ENCODE measurements at places on chromosomes 12 and 14.

DNA sequence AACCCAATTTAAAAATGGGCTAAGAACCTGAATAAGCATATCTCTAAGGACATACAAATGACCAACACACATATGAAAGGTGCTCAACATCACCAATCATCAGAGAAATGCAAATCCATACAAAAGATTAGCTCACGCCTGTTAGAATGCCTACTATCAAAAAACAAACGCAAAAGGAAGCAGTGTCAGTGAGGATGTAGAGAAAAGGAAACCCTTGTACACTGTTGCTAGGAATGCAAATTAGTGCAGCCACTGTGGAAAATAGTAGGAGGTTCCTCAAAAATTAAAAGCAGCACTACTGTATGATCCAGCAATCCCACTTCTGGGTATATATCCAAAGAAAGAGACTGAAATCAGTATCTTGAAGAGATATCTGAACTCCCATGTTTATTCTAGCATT, 133.0 kb downstream of the CPNE8 start:
- no peak for DNase-seq

- DNase-seq: peak; percentile 59
These were observed 45.5 kb upstream of the FAR2 start for GRCh38 chr12:29103539-29103974.

GRCh38 chr14:93665169-93665568, 123.1 kb downstream of the PRIMA1 start:
- DNase-seq: no peak

DNA sequence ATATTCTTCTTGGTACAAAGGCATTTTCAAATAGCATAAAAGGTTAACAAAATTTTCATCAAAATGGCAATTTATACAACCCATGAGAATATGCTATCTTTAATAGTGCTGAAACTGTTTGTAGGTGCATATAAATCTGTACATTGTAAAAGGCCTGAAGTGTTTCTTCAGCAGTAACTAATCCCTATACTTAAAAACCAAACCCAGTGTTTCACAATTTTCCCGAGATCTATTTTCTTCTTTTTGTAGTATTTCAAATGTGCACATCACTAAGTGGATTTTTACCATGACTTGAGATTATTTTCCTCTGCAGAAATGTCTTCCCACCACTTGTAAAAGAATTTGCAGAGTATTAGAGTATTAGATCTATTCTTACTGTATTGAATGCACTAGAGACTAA, 76.5 kb downstream of the FERMT2 start:
- DNase-seq: no peak

DNA sequence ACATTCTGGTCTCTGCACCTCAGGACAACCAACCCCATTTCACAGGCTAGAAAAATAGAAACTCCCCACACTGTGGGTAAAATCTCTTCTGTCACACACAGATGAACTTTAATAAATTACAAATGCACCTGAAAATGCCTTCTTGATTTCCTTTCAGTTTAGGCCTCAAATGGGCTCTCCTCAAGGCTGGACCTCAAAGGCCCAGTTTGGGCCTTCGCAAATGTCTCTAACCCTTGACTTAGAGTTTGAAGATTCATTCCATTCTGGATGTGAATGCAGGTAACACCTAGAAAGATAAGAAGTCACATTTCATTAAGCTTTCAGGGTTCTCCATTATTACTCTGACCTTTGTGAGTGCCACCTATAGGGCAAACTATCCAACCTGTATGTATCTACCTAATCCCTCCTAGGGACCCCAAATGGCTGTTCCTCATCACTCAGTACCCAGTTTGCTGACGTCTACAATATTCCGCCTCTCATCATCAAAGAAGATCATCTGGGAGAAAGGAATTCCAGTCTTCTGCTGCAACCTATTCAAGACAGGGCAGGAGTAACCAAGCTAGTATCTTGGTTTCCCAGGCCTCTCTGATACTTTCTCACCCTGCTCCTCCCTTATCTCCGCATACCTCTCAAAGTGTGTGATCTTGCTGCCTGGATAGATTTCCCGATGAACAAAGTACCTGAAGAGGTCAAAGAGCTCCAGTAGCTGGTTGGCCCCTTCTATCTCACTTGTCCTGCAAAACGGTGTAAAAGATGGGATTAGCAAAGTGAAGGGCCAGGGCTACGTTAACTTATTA, 776 bp upstream of the CHMP4A start:
- no peak for DNase-seq

DNA sequence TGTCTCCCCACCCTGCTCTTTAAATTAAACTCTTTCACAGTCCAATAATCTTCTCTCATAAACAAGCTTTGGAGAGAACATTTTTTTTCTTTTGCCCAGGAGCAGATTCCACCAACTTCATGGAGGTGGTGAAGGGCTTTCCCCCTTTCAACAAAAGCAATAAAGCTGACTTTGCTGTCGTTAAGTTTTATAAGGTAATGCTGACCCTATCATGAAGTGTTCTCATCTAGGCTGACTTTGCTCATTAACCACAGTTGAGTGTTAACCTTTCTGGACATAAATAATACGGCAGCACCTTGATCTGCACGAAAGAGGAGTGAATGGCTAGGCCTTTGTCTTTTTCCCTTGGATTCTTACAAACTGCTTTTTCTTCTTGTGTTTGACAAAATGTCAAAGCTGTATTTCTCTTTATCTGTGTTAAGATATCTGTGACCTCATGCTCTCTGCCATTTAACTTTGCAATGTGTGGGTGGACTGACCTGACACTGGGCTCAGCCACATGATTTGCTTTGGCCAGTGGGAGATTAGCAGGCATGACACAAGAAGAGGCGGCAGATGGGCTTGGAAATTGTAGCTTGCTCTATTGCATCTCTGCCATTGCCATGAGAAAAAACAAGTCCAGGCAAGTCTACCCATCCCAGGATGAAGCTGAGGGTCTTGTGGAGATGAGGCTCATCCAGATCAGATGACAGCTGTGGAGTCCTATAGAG, 470.9 kb upstream of the CCDC196 start:
- no peak for DNase-seq

DNA sequence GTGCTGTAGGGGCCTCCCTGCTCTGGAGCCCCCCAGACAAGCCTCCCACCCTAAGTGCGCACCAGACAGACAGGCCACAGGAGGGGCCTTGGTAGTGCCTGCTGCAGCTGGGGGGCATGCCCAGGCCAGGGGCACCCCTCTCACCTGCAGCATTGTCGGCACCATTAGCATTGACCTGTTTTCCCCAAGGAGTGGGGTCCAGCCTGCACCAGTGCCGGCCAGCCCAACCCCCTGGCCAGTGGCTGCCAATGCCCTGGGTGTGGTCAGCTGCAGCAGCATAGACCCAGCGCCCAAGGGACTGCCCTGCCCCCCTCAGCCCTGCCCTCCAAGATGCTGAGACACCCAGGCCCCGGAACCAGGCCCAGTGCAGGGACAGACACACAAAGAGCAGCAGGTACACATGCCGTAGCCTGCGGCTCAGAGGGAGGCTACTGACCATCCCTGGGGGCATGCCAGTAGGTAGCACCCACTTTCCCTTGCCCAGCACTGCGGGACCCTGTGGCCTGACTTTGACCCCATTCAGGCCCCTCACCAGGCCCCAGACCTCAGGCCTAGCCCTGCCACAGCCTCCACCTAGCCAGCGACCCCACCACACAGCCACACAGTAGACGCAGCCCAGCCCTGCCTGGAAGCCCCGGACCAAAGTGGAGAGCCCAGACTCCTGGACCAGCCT, 1.0 kb downstream of the AHNAK2 start:
- DNase-seq: no peak

DNA sequence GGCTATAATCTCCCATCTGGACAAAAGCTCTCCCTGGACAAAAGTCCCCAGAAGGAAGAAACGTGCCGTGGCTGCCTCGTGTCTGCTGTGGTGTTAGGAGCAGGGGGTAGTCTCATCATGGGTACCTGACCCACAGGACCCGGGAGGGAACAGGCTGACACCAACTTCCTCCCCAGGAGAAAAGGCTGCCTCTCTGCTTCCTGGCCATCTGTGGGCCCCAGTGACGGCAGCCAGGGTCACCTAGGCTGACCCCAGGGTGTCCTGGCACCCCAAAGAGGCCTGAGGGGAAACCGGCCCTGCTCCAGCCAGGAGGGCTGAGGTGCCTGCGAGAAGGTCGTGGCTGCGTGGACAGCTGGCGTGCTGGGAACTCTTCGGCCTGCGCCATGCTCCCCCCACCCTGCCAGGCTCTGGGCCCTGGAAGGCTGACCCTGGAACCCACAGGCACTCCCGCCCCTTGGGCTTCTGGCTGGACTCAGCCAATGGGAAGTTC, 133.9 kb downstream of the RFLNA start:
- no peak for DNase-seq

DNA sequence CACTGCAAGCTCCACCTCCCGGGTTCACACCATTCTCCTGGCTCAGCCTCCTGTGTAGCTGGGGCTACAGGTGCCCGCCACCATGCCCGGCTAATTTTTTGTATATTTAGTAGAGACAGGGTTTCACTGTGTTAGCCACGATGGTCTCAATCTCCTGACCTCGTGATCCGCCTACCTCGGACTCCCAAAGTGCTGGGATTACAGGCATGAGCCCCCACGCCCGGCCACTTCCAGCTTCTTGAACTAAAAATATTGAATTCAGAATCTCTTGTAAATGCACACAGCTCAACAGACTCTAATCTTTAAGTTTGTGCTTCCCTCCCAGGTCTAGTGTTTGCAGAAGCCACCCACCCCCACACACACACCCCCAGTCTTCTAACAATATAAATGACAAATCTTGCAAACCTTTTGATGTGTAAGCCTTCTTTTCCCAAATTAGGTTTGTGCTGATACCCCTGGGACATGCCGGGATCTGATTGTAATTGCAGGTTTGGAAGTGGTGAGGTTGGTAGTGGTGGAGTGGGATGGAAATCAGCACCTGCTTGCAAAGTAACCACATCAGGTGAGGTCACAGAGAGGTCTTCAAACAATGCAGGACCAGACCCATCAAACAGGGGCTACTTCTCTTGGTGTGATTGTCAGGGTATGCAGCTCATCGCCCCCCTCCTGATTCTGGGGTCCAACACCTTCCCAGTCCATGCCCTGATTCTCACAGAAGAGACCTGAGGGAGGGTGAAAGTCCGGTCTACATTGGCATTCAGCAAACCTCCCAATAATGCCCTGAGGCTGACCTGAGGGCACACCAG, 51.4 kb upstream of the GPR132 start:
- DNase-seq: no peak

GRCh38 chr14:105419195-105420091, at the start of gene MTA1:
TSS of gene MTA1 (plus strand) at chr14:105419827. CDS start at chr14:105420036, 209 bp downstream.
- DNase-seq: peak; percentile 26

- DNase-seq: no peak
These were observed 370.2 kb upstream of the E2F7 start for GRCh38 chr12:77435446-77436091.

GRCh38 chr14:103520657-103521437, 1.8 kb downstream of the CKB start:
- DNase-seq: peak; percentile 80

DNA sequence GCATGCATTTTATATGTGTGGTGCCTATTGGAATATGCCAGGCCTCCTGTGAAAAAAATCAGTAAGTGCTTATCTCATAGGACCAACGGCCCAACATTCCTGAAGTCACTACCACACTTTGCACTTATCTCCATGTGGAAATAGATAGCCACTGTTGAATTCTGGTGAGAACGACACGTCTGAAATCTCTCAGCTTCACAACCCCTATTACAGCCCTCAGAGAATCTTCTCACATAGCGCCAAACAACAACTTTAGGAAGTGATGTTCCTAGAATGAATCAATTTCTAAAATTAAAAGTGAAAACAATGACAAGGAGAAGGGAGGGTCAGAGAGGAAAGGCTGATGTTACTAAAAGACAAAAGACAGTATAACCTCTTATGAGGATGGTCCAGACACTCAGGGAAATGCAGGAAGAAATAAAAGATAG, 270.8 kb upstream of the BTG1 start:
- DNase-seq: no peak

DNA sequence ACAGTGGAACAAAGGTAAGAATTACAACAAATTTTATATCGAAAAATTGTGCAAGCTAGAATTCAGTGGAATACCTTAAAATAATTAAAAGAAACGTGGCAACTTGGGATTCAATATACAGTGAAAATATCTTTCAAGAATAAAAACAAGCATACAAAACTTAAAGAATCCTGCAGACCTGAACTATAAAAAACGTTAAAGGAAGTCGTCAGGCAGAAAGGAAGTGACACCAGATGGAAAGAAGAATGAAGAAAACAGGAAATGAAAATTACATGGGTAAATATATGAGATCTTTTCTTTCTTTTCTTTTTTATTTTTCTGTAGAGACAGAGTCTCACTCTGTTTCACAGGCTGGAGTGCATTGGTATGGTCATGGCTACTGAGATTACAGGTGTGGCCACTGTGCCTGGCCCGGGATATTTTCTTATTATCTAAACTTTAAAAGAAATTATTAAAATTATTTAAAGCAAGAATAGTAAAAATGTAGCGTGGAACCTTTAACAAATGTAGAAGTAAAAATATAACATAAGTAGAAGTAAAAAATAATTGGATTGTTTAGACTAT, 4.7 kb downstream of the MGP start:
- no peak for DNase-seq

DNA sequence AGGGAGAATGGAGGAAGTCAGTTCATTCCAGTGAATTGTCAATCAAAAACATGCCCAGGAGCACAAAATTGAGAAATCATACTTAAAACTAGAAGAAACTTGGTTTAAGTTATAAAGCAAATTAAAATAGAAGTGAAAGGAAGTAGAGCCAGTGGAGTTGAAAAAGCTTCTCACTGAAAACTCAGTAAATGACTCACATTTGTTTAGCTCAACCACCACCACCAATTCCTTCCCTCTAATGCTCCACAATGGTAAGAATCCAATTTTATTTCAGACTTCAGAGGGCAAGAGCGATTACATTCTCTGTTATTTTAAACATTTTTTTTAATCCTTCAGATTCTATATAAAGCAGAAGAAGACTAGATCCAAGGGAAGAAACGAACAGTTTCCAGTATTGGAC, 19.4 kb downstream of the UTP20 start:
- no peak for DNase-seq

- no peak for DNase-seq
These were observed 137.4 kb downstream of the BCL11B start for GRCh38 chr14:99134516-99135046.

DNA sequence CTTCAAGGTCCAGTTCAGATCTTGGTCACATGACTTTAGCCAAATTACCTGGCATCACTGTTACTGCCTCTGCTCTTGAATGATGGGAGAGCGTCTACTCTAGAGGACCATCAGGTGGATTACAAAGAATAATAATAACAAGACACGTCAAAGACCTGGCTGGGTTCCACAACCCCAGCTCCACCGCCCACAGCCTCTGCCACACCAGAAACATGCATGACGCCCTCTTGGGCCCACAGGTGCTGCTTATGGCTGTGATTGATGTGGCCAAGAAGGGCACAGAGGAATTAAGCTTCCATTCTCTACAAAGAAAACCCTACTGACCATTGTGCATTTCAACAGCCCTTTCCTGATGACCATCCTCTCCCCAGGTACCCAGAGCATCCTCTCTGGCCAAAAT, 18.2 kb downstream of the SERPINA3 start:
- no peak for DNase-seq

- peak; percentile 43 for DNase-seq
These were observed 704 bp downstream of the ATP2B1 start for GRCh38 chr12:89707703-89708564.

DNA sequence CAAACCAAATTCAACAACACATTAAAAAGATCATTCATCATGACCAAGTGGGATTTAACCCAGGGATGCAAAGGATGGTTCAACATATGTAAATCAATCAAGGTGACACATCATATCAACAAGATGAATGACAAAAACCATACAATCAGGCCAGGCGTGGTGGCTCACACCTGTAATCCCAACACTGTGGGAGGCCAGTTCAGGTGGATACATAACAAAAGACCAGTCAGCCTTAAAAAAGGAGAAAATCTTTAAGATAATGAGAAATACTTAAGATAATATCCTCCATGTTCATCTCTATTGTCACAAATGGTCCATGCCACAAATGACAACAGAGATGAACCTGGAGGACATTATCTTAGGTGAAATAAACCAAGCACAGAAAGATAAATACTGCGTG, 12.4 kb downstream of the L2HGDH start:
- no peak for DNase-seq

All from CD4-positive, alpha-beta T cell treated with Interleukin-4 for 1 hour (primary cell).